ENCODE measurements at places on chromosomes 16 and 17.

GRCh38 chr16:89119661-89120141 lies 26.0 kb downstream of the ACSF3 start:
- no peak for DNase-seq

DNA sequence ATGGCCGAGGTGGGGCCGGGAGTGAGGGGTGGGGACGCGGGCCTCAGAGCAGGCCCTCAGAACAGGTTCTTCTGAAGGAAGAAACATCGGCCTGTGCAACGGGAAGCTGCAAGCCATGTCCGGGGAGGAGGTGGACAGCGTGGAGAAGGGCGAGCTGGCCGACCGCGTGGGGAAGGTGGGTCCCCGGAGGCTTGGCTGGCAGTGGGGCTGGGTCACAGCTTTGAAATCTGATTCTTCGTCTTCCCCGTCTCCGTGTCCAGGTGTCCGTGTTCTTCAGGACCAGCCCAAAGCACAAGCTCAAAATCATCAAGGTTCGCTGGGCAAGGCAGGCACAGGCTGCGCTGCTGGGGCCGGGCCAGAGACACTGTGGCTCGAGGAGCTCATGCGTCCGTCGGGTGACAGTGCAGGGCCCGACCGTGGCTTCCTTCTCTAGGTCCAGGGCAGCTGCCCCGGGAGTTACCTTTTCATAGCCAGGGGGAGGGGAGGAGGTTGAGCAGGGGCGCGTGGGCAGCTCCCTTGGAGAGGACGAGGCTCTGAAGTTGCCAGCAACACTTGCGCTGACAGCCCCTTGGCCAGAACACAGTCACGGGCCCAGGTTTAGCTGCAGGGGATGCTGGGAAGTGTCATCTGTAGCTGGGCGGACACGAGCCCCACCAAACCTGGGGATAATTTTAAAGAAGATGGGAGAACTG lies 51.3 kb downstream of the MEAK7 start:
- DNase-seq = no peak

- DNase-seq = no peak
These were observed 1135.3 kb upstream of the CDH8 start for GRCh38 chr16:63171545-63171944.

DNA sequence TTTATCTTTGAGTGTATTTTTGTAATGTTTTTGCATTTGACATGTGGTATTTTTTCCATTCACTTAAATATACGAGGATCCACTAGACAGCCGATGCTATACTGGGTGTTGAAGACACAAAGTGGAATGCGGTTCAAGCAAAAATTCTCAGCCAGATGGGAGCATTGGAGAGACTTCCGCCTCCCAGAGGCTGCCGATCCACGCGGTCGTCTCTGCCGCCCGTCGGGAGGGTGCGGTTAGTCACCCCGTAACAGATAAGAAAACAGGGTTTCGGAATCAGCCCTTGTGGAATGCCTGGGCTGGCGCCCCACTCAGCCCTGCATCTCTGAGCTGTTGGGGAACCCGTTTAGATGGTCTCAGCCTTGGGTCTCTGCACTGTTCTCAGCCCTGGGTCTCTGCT lies 7.3 kb downstream of the GSE1 start:
- no peak for DNase-seq
